ENCODE measurements at places on chromosomes 7 and 10. TPM values are rescaled to one million over a fixed set of nuclear protein-coding genes. Genes with fewer than 3 reads are reported as not detected.

DNA sequence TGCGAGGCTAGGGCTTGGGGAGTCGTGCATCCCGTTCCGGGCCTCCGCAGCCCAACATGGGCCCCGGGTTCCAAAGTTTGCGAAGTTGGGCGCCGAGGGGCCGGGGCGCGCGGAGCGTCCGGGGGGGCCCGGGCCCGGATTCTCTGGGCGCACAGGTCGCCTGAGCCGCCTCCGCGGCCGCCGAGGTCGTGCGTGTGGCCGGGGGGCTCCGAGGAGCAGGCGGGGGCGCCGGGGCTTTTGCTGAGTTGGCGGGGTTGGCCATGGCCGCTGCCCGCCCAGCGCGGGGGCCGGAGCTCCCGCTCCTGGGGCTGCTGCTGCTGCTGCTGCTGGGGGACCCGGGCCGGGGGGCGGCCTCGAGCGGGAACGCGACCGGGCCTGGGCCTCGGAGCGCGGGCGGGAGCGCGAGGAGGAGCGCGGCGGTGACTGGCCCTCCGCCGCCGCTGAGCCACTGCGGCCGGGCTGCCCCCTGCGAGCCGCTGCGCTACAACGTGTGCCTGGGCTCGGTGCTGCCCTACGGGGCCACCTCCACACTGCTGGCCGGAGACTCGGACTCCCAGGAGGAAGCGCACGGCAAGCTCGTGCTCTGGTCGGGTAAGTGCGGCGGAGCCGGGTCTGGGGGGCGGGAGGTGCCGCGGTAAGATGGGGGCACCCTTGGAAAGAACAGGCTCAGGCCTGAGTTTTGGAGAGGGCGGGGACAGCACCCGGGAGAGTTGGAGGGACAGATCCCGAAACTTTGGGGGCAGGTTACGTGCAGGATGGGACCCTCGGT, 643 bp downstream of the SMO start:
- H3K27ac ChIP-seq, result no peak overlapping the region
- H3K27me3 ChIP-seq, result peaks cover 23% of the 10 kb centered on the region

GRCh38 chr7:20846791-20847190, 60.1 kb upstream of the SP8 start:
- no peak for DNase-seq
- H3K36me3 ChIP-seq, result no peaks in the 10 kb centered on the region

Gene LIPK
- 0.33 TPM for total RNA-seq

Gene HOGA1
- 0.19 TPM for total RNA-seq

DNA sequence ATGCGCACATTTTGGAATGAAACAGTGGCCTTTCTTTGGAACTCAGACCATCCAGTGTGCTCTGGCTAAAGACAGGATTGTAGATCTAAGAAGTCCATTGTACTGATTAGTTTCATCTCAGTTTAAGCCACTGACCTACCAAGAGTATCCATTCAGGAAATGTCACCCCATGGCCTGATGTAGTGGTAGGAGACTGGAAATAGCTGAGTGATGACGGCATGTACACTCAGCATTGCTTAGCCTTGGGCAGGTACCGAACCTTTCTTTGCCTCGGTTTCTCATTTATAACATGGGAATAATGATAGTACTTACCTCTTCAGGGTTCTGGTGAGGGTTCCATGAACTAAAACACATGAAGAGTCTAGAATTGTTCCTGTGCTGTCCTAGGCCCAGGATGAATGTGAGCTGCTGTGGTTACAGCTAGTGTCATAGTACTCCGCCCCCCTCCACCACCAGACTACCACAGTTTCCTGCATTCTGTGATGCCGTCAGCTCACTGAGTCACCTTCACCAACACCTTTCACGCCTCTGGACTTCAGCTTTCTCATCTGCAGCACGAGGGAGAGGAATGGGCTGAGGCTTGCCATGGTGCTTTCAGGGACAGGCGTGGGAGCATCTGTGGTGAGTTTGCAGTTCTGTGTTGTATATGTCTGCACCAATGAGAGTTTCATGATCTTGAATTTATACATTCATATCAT, 484.0 kb upstream of the GALNT17 start:
- no peak overlapping the region for H3K4me3 ChIP-seq
- peak; percentile 48 for DNase-seq
- no peak overlapping the region for H3K27ac ChIP-seq
- peaks cover 3% of the 10 kb centered on the region for H3K4me1 ChIP-seq
- no peaks in the 10 kb centered on the region for H3K36me3 ChIP-seq

- H3K27ac ChIP-seq, result no peak overlapping the region
- no peak for DNase-seq
- H3K36me3 ChIP-seq, result no peaks in the 10 kb centered on the region
- H3K27me3 ChIP-seq, result no peaks in the 10 kb centered on the region
- no peak overlapping the region for H3K4me3 ChIP-seq
Measured at GRCh38 chr7:147400925-147401324, 1189.6 kb upstream of the C7orf33 start.

Gene PAPOLB
- total RNA-seq, result under 0.01 TPM

DNA sequence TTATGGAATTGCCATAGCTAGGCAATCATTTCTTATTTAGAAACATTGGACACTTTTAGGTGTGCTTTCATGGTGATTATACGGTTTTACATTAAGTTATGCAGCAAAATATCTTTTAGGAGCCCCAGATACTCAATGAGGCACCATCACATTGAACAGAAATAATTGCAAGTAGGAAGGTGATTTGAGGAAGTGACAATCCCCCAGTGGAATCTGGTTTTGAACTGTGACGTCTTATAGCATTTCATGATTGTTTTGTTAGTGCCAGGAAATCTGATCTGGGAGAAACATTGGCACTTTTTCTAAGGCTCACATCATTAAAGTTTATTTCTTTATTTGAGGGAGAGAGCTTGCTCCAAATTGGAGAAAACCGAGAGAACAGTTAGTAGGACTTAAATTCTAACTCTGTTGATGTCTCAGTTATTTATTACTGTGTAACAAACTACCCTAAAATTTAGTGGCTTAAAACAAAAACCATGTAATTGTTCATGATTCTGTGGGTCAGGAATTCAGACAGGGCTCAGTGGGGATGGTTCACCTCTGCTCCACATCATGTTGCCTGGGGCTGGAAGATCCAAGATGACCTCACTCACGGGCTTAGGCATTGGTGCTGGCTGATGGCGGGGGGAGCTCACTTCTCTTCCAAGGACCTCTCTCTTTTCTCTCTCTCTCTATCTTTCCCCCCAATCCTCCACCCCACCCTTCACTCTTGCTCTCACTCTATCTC, 78.2 kb upstream of the STEAP1B start:
- no peak overlapping the region for H3K27ac ChIP-seq
- peaks cover 2% of the 10 kb centered on the region for H3K27me3 ChIP-seq
- no peaks in the 10 kb centered on the region for H3K36me3 ChIP-seq
- H3K4me3 ChIP-seq, result no peak overlapping the region
- no peaks in the 10 kb centered on the region for H3K4me1 ChIP-seq
- DNase-seq, result no peak

DNA sequence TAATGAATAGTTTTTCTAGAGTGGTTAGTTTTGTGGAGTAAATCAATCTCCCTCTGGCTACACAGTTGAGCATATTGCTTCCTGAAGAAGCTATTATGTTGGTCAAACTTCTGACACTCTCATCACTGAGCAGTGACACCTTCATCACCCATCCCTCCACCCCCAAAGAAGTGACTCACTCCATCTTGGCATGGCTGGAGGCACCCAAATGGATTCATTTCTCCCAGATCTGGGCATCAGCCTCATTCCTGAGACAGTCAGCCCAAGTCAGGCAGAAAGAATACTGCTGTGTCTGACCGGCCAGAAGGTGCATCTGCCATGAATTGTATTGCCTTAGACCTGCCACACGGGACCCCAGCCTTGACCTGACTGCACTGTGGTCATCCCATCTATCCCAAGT, 117.0 kb upstream of the HABP2 start:
- no peaks in the 10 kb centered on the region for H3K36me3 ChIP-seq
- H3K4me1 ChIP-seq, result no peaks in the 10 kb centered on the region
- no peak for DNase-seq

Gene BAIAP2L1
- total RNA-seq, result 2.2 TPM

GRCh38 chr7:16365952-16366351, 55.4 kb downstream of the CRPPA start:
- H3K4me3 ChIP-seq, result no peak overlapping the region
- no peak for DNase-seq
- H3K27me3 ChIP-seq, result no peaks in the 10 kb centered on the region

GRCh38 chr7:48053736-48054135, 18.4 kb downstream of the C7orf57 start:
- DNase-seq, result no peak
- H3K27ac ChIP-seq, result no peak overlapping the region
- no peaks in the 10 kb centered on the region for H3K27me3 ChIP-seq
- no peaks in the 10 kb centered on the region for H3K36me3 ChIP-seq
- no peak overlapping the region for H3K4me3 ChIP-seq
- H3K4me1 ChIP-seq, result no peaks in the 10 kb centered on the region

- H3K27ac ChIP-seq, result no peak overlapping the region
- peaks cover 34% of the 10 kb centered on the region for H3K27me3 ChIP-seq
- H3K4me1 ChIP-seq, result peaks cover 8% of the 10 kb centered on the region
- H3K4me3 ChIP-seq, result no peak overlapping the region
Measured at GRCh38 chr10:91885362-91886079, 23.8 kb downstream of the FGFBP3 start.

DNA sequence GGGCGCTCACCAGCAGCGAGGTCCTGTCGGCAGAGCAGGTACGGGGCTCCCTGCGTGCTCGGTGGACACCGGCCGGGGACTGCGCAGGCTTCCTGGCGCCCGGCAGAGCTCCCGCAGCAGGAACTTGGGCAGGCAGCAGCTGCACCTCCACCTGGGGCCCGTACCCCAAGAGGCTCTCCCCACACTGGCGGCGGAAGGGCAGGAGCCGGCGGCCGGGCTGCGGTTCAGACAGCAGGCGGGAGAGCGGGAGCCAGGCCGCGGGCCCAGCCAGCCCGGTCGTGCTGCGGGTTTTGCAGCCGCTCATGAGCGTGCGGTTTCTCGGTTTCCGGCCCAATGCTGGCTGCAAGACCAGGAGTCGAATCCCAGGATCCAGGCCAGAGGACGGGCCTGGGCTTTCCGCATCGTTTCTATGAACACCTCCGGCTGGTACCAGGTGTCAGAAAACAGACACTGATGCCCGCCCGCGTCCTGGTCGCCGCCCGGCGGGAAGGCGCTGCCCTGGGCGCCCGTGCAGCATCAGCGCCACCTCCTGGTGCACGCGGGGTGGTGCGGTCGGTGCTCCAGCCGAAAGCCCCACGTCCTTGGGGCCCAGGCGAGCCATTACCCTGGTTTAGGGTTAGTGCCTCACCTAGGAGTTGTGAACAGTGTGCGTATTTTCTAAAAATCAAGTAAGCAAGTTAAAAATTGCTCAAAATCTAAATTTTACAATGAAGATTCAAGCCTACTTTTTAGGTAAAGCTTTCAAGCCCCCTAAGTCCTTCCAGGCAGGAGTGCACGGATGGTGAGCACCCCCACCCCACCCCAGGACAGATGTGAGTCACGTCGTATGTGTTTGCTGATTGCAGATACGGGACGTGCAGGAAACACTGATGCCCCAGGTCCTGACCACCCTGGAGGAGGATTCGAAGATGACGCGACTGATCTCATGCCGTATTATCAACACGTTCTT, 47.4 kb upstream of the PRKAR1B start:
- no peak for DNase-seq
- no peaks in the 10 kb centered on the region for H3K27me3 ChIP-seq
- H3K36me3 ChIP-seq, result peaks cover 62% of the 10 kb centered on the region
- H3K27ac ChIP-seq, result no peak overlapping the region

Gene LEP
- 0.05 TPM for total RNA-seq

DNA sequence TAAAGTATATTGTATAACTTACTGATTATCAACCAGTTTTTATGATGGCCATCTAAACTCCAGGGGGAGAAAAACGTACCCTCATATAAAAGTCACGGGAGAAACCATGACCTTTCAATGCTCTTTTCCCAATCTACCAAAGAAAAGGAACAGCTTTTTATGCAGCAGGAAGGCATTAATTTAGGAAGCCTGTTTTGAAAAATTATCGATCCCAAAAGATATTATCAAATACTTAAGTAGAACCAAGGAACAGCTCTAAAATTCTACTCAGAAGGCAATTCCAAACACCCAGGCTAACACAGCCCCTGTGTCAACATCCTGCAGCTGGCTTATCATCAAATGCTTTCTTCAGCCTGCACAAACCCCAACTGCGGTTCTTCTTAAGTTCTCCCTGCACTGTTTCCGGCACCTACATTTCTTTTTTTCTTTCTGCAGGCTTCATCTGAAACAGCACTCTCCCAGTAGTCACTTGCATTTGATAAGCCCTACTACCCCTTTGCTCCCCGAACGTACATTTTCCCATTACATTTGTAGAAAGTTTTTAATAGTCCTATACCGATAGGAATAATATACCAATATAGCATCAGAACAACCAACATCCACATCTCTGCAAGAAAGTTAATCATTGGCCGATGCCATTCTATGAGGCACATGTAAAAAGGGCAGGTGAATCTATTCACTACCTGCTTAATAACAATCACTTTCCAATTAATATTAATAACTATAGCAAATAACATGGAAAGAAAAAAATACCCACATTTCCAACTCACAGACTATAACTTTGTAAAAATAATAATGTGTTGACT, 47.9 kb downstream of the PIP4K2A start:
- no peaks in the 10 kb centered on the region for H3K36me3 ChIP-seq
- H3K27ac ChIP-seq, result peak overlapping the region; percentile 52

GRCh38 chr7:37173670-37174069, 275.0 kb downstream of the ELMO1 start:
- H3K27ac ChIP-seq, result no peak overlapping the region
- DNase-seq, result no peak
- H3K36me3 ChIP-seq, result peaks cover 13% of the 10 kb centered on the region
- no peak overlapping the region for H3K4me3 ChIP-seq
- no peaks in the 10 kb centered on the region for H3K4me1 ChIP-seq

Gene PLOD3
- total RNA-seq, result 7.1 TPM

Gene MSMB
- 1.1 TPM for total RNA-seq

Gene IL15RA
- 5.5 TPM for total RNA-seq

- H3K27me3 ChIP-seq, result peaks cover 36% of the 10 kb centered on the region
- no peaks in the 10 kb centered on the region for H3K36me3 ChIP-seq
- peaks cover 15% of the 10 kb centered on the region for H3K4me1 ChIP-seq
Measured at GRCh38 chr10:129057856-129058663, 409.0 kb upstream of the MGMT start.

- H3K4me3 ChIP-seq, result no peak overlapping the region
- H3K36me3 ChIP-seq, result no peaks in the 10 kb centered on the region
- DNase-seq, result no peak
- H3K4me1 ChIP-seq, result no peaks in the 10 kb centered on the region
- H3K27ac ChIP-seq, result no peak overlapping the region
Measured at GRCh38 chr7:154817224-154817896, 185.6 kb downstream of the PAXIP1 start.

- H3K27ac ChIP-seq, result no peak overlapping the region
- DNase-seq, result no peak
- no peaks in the 10 kb centered on the region for H3K4me1 ChIP-seq
- H3K4me3 ChIP-seq, result no peak overlapping the region
- no peaks in the 10 kb centered on the region for H3K27me3 ChIP-seq
Measured at GRCh38 chr7:152193880-152194279, 168.4 kb downstream of the GALNT11 start.

All from thymus (tissue), 14 donors.